HCT116 (cell line): ENCODE measurements at places on chromosomes 1 and 21.
A peak's percentile ranks its signal among the peaks of the same experiment; 100 is the strongest.

DNA sequence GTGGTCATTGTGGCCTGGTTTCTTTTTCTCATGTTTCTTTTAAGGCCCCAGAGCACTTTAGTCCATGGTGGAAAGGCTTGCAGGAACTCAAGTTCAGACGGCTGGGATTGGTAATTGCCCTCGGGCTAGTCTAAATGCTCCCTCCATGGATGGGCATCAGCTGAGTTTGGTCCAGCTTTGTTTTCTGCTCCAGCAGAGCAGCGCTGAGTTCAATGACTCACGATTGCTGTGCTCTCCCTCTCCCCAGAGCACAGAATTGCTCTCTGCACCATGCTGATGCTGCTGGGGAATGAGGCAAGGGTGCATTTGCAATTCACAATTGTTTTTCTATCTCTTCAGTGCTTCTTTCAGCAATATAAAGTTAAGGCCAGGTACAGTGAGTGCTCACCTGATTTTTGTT is 1.8 kb upstream of the OR2T6 start:
- DNase-seq, result no peak

DNA sequence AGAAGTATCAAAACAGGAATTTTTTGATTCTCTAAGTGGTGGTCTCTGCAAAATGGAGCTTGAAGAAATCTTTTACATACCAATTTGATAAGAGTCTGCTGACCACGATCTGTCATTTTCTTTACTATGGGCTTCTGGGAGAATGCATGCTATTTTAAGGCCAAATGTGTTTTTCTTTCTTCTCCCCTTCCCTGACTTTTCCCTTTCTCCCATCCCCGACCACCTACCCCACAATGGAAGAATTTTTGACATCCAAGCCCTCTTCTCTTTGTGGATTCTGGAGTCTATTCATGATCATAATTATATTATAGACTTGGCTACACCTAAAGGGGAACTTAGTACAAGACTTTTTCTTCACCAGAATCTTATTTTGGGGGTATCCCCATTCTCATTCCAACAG is 31.3 kb downstream of the CNIH4 start:
- no peak for DNase-seq

GRCh38 chr1:161185732-161186311 is 8.5 kb upstream of the B4GALT3 start:
- no peak for DNase-seq

DNA sequence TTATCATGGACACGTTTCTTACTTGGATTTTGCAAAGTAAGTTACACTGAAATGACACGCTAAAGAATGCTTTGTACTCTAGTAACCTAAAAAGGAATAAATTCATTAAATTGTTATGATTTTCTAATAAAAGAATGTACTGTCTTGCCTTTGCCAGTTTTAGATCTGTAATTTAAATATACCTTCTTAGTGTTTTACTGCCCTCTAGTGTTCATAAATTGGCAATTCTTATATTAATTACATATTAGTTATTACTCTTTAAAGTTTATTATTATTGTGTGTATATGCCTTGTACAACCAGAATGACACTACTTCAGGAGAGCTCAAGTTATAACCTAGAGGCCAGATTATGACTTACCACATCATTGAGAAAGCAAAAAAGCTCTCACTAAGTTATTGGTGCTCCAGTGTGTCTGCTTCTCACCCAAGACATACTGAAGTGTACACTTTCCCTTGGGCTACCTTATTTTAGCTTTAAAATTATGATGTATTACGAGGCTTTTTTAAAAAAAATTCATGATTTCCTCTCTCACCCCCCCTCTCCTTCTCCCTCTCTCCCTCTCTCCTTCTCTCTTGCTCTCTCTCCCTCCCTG is 169.9 kb downstream of the HS2ST1 start:
- DNase-seq, result peak; percentile 6

- no peak for DNase-seq
Measured at GRCh38 chr21:25901330-25901979, 166.7 kb downstream of the GABPA start.

- no peak for DNase-seq
Measured at GRCh38 chr21:25979845-25980616, 190.5 kb downstream of the APP start.

GRCh38 chr1:172069051-172069450 is 227.8 kb downstream of the DNM3 start:
- DNase-seq, result no peak

DNA sequence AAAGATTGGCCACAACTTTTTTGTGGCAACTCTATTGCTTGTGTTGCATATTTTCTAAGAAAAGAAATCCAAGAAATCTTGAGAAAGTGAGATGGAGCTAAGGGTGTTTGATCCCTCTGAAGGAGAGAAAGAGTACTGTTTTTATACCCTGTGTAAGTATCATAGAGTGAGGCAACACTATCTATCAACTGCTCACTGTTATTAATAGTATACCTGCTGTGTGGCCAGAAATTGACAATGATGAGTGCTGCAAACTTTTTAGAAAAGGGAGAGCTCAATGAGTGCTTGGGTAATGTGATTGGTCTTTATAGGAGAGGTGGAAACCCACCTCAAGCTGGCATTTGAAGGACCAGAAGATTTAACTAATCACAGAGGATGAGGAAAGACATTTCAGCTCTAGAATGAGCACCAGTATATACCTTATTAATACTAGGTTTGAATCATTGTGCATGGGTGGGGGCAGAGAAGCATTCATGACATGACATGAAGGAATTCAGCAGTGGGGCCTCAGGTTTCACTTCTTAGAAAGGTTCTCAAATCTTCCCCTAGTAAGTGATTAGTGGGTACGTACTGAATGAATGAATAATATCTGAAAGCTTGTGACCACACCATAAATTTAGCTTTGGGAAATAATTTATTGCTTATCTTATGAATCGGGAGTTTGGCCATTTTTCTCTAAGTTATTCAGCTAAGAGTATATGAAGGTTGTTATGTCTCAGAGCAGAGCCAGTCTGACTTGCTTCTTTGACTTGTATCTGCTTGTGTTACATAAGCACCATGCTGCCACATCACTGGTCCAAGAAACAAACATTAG is 169.2 kb upstream of the SGIP1 start:
- DNase-seq, result no peak

GRCh38 chr1:221715321-221716169 is 26.3 kb downstream of the DUSP10 start:
- DNase-seq, result no peak

DNA sequence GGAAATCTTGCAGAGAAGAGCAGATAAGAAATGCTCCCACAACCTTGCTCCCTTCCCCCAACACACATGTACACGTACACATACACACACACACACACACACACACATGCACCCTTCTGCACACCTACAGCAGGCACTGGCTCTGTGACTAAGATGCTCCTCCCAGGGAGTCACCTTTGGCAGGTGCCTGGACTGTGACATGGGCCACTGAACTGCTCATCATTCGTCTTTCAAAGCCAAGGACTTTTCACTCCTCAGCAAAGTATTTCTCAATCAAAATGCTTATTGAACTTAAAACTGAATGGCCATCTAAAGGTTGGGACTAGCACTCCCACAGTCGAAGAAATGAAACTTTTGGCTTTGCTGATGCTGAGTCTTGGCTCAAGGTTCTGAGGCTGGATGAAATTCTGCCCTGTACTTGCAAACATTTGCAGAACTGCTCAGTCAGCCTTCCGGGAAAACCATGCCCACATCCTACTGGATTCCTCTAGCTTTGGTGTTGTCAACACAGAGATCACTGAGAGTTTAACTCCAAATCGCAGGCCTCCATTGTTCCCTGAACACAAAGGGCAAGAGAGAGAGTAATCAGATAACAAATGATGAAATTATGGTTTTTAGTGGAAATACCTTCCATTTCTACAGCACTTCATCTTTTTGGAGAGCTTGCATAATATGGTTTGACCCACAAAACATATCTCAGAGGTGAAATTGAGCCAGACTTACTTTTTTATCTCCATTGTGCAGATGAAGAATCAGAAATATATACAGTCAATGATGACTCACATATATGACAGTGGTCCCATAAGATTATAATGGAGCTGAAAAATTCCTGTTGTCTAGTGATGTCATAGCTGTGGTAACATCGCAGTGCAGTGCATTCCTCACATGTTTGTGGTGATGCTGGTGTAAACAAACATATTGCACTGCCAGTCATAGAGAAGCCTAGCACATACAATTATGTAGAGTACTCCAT is 72.4 kb upstream of the BCAR3 start:
- no peak for DNase-seq

DNA sequence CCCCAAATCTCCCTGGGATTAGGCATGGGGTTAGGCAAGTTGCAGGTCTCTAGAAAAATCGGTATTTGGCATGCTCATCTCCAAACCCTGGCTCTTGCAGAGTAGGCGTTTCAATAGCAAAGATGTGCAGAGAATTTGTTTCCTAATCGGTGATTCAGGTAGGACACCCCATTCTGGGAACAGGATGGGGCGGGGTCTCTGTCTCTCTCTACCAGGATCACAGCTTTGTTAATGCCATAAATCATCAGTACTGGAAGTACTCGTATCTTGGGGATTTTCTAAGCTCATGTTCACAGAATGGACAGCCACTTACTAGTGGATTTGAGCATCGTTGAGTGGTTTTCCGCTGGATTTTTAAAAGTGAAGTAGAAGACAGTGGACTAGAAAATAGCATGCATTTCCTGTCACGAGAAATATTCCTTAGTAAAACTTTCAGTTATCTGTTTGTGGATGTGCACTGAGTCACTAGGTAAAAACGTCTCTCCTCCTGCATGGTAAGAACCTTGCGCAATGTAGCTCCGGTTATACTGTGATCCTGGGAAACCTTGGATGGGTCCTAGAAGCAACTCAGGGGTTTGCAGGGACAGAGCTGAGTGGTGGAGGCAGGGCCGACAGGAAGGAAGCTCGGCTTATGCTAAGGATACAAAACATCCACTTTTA is 5.1 kb downstream of the TMEM51 start:
- no peak for DNase-seq

GRCh38 chr1:152244576-152245273 is 20.7 kb upstream of the HRNR start:
- DNase-seq, result no peak

GRCh38 chr1:197465528-197466327 is 197.7 kb downstream of the CRB1 start:
- DNase-seq, result no peak

GRCh38 chr1:112395256-112395820 is 676 bp upstream of the CTTNBP2NL start:
- DNase-seq, result no peak

DNA sequence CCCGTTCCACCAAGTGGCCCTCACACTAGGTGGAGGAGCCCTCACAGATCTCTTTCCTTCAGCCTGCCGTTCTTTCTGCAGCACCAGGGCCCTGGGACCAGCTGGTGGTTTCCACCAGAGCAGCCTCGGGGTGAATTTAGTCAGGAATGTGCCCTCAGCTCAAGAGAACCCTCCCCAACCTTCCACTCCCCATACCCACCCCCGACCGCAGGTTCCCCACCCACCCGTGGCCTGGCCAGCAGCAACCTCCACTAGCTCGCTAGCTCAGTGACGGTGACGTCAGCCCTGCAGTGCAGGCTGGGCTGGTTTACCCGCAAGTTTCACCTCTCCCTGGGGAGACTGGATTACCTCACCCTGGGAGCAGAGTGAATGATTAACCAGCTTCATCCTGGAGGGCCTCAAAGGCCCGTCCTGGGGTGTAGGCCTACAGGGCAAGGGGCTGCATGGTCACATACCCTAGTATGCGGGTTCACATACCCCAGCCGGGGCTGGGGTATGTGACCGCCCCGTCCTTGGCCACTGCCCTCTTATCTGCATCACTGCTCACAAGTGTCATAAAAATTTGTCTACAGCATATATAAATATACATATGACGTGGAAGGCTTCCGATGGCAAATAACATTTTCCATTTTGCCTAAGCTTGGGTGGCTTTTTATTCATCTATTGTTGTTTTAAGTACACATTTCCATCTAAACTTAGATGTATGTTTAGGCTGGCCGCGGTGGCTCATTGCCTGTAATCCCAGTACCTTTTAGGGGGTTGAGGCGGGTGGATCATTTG is 24.5 kb downstream of the ELF3 start:
- peak; percentile 91 for DNase-seq

DNA sequence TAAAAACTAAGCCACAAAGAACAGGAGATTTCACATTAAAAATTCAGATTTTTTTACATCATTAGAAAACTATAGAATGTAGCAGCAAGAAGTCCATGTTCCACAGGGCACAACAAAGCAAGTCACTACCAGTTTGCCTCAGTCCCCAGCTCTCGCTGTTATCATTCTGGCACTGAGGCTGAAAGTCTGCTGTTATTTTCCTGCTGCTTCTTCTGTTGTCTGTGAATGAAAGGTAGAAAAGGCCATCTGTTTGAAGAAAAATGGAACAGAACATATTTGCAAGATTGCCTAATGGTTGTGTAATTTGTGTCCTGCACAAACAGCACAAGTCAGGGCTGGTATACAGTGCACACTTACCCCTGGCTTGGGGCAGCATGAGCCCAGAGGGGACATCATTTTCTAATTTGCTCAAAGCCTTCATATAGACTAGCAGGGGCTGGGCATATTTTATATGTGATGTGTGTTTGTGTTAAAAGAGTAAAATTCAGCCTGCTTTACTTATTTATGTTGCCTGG is 105.6 kb upstream of the COG2 start:
- no peak for DNase-seq

DNA sequence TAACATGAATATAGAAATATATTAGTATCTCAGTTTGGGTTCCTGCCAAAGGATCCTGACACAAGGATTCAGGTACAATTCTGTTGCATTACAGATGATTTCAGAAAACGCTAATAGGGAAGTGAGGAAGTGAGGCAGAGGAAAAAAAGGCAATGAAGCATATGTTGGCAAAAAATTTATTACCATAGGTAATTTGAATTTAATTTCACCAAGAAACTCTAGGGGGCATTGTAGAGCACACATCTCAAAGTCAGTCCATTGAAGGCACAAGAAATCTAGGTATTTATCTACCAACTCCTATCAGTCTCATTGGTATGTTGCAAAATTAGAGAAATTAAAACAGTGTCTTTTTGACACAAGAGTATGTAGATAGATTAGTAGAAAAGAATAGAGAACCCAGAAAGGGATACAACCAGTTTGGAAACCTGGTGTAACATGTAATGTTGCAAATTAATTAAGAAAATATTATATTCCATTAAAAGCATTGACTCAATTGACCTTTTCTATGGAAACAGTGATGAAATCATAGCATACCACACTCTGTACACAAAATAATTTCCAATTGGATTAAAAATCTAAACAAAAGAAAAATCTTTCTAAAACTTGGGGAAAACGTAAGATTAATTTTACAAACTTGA is 104.9 kb upstream of the SNX7 start:
- DNase-seq, result peak; percentile 37

DNA sequence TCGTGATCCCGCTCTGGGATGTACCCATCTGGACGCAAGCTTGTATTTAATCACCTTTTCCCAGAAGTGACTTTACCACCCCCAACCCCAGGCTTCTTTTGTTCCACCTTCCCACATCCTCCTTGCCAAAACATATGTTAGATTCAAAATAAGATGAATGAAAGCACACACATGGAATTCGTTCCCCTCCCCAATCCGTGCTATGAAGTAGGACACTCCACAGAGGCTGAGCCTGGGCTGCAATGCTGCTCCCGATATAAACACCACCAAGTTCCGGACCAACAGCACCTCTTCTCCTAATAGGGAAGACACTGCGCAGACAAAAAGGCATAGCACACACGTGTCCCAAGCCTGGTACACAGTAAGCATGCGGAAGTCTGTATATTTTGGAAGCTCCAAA is 86.1 kb downstream of the CLSTN1 start:
- DNase-seq, result no peak
